ENCODE measurements at places on chromosomes 6 and 20. TPM values are rescaled to one million over a fixed set of nuclear protein-coding genes. Genes with fewer than 3 reads are reported as not detected.

GRCh38 chr20:3696745-3697587 is 15.2 kb upstream of the ADAM33 start:
- no peak for DNase-seq

DNA sequence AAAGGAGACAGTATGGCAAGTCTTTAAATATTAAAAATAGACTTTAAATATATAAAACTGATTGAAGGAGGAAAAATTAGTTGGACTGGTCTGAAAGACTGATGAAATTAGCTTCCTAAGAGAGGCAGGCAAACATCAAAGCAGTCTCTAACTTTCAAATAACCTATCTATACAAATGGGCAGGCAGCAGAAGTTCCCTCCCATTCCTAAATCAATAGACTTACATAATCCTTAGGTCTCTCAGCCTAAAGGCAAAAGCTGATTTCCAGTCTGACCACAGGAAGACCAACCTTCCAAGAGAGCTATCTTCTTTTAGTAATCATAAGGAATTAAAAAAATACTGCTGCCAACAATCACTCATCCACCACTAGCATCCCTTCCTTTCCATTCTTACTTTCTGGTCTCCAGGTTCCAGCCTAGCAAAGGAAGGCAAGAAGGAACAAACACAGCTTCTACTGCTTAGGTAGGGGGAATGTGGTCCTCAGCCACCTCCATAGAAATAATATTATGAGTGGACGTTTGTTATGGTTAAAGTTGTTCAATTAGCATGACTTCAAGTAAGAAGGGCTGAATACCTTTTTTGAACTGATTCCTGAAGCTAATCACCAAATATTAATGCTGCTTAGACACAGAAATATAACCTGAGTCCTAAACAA is 44.1 kb downstream of the SESN1 start:
- DNase-seq, result no peak

GRCh38 chr20:14617123-14617522 is 279.7 kb upstream of the FLRT3 start:
- DNase-seq, result no peak

GRCh38 chr6:4610256-4610655 is 165.9 kb upstream of the CDYL start:
- DNase-seq, result peak; percentile 26

DNA sequence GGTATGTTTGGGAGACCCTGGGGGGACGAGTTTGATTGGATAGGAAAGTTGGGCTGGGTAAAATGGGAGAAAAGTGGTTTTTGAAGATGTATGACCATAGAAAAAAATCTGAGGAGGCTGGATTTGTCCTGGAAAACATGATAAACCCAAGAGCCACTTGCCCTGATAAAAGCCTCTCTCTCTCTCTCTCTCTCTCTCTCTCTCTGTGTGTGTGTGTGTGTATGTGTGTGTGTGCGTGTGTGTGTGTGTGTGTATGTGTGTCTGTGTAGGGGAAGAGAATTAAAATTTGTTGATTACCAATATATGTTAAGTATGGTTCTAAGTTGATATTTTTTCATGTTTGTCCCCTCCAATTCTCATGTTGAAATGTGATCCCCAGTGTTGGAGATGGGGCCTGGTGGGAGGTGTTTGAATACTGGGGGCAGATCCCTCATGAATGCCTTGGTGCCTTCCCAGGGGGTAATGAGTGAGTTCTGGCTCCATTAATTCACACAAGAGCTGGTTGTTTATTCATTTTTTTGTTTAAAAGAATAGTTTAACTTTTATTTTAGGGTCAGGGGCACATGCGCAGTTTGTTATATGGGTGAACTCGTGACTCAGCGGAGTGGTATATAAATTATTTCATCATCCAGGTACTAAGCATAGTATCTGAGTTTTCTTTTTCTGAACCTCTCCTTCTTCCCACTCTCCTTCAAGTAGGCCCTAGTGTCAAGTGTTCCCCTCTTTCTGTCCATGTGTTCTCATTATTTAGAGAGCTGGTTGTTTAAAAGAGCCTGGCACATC is 208.8 kb downstream of the TFAP2B start:
- DNase-seq, result no peak

DNA sequence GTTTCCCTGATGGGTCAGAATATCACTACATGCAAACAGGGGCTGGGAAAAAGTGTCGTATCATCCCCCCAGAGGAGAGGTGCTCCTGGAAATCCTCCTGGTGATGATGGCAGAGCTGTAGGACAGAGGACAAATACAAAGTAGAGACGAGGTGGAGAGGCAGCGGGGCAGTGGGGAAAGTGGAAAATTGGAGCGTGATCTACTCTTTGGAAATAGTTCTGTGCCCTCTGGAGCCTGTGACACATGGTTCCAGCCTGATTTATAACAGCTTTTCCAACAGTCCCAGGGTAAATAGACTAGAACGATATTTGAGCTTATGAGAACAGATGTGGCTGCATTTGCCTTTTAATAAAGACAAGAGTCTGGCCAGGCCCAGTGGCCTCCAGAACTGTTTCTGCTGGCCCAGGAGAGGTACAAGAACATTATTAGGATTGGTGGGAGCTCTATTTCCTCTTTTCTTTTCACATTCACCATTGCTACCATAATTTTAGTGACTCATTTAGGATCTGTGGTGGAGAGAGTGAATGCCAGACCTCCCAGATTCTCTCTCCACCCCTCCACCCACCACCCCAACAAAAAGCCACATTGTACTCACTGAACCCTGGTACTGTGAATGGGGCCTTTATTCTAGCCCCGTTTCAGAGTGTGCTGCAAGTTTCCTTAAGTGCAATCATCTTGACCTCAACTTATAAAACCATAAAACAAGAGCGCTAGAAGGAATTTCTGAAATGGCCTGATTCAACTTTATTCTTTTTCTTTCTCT is 78.3 kb downstream of the BTBD3 start:
- no peak for DNase-seq

- DNase-seq, result no peak
These were observed 34.5 kb upstream of the NEDD9 start for GRCh38 chr6:11266926-11267325.

GRCh38 chr20:45998337-45998736 is 10.4 kb upstream of the MMP9 start:
- DNase-seq, result no peak

DNA sequence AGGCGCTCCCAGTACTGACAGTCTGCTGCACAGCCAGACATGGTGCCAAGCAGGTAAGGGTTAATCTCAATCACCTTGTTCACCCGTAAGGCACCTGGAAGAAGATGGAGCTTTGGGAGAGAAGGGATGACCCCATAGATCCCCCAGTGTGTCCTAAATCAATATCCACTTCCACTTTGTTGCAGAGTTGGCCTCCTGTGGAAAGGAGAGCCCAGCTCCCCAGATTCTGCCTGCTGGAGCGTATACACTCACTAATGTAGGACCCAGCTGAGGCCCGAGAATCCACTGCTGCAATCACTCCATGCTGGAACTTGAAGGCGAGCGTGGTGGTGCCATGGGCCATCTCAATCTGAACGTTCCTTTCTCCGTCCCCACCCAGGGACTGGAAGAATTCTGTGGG is 1.2 kb downstream of the PSMB8 start:
- DNase-seq, result no peak

DNA sequence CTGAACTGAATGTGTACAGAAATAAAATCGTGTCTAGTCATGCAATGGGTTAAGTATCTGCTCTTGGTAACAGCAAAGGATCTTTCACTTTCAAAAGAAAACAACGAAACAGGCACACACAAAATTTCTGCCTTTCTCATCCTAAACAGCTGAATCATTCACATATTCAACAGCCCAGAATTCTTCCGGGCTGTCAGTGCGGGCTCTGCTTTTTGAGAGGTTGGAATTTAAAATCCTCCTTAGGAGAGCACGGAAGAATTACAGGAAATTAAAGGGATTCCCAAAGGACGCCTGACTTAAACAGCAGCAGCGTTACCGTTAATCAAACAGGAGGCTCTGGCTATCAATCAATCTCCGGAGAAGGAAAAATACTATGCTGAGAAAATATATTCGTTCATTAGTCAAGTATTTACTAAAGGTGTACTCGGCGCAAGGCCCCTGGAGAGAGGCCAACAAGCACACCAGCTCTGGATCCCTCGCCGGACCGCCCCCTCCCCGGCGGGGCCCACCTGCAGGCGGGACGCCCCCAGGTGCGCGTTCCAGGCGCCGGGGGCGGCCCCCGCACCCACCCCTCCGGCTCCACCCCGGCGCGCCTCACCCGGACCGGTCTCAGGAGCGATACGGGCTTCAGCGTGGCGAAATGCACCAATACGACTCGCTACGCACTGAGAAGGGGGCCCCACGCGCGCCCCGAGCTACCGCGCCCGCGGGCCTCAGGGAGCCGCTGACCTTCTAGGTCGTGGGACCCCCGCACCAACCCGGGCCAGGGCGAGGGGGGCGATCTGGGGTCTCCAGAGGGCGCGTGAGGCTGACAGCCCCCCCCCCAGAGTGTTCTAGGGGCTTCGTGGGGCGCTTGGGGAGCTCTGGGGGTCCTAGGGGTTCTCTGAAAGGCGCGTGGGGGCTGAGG is 1.0 kb downstream of the NAPB start:
- peak; percentile 57 for DNase-seq

GRCh38 chr6:133313068-133313467 is 71.9 kb downstream of the EYA4 start:
- no peak for DNase-seq

- no peak for DNase-seq
These were observed 159.5 kb upstream of the MAFB start for GRCh38 chr20:40848526-40848925.

DNA sequence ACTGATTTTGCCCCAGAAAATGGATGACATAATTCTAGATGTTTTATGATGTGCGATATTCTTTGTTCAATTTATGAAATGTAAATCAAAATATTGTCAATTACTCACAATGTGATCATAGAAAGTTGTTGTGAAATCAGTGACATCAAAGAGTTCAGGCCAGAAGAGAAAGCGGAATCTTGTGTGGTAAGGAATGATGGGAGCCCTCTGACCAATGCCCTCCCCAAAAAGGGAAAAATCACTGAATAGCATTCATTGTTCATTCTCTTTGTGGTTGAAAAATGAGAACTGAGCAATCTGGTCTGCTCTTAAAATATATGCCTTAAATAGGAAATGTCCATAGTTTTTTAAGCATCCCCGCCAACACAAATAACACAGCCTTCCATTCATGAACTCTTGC is 247.1 kb upstream of the GRIK2 start:
- no peak for DNase-seq

GRCh38 chr20:51447097-51447764 is 95.3 kb downstream of the NFATC2 start:
- DNase-seq, result peak; percentile 44

DNA sequence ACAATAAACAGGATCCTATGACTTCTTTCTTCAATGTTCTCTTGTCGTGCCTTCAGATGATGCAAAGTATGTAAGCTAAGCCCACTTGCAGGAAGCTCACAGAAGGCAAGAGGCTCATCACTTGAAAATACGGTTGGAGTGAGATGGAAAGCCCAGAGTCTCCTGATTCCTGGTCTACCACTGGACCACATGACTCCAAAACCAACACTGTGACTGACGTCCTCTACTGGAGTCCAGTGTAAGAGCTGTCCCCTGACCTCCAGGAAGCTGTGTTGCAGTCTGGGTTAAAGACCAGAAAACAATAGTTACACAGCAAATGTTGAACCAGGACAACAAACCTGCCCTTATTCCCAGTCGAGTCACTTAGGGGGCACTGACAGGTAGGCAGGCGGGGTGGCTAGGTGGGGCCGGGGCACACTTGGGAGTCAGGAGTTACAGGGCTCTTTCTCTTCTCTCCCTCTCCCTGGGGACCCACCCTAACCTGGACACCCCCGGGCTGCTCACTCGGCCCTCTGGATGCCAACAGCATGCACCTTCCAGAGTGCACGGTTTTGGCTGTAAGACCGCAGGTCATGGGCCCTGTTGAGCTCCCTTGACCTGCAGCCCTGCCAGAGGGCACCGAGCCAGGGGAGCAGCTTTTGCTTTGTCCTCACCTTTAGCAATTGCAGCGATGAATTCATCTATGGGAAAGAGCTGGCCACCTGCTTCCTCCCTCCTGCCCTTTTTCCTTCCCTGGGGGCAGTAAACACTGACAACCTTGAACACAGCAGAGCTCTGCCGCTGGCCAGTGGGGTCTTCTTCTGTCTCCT is 7.4 kb downstream of the PCK1 start:
- DNase-seq, result no peak

DNA sequence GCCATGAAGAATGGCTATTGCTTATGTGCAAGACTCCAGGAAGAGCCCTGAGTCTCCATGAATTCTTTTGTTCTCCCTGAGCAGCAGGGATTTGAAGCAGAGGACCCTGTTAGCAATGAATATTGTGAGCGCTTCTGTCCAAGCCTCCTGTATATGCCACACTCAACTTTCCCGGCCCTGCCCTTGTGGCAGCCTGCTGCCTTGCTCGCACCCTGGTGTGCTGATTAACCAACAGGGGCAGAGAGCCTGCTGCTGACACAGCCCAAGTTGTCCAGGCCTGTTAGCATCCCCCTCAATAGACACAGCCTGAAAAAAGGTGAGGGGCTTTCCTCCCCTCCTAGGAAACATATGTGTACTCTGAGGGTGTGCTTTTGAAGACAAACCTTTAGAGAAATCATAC is 131.4 kb downstream of the BMP2 start:
- no peak for DNase-seq

GRCh38 chr20:46199198-46199597 is 81.1 kb downstream of the CD40 start:
- no peak for DNase-seq

GRCh38 chr20:15039088-15039752 is 701.8 kb upstream of the FLRT3 start:
- DNase-seq, result no peak

- DNase-seq, result no peak
These were observed 32.9 kb downstream of the FRK start for GRCh38 chr6:116027801-116028200.

NKX2-4 gene
- total RNA-seq, result not detected

NCOA5 gene
- 27.8 TPM for total RNA-seq

MUCL3 gene
- total RNA-seq, result not detected

KCNK16 gene
- not detected for total RNA-seq

SIRPG gene
- 2.5 TPM for total RNA-seq

TMEM217 gene
- 1.1 TPM for total RNA-seq

STMND1 gene
- total RNA-seq, result not detected

TRIM31 gene
- 221 TPM for total RNA-seq

OR2B2 gene
- total RNA-seq, result not detected

OSER1 gene
- total RNA-seq, result 15.3 TPM

PDE10A gene
- 6.8 TPM for total RNA-seq

SAMHD1 gene
- total RNA-seq, result 57.7 TPM

PRSS35 gene
- not detected for total RNA-seq

POPDC3 gene
- 0.79 TPM for total RNA-seq

RCAN2 gene
- total RNA-seq, result 1.9 TPM
